ENCODE measurements at places on chromosomes 13 and 19.

GRCh38 chr19:1860042-1860775 is 3.2 kb downstream of the KLF16 start:
- DNase-seq: no peak

- no peak for DNase-seq
Measured at GRCh38 chr19:5166262-5166661, 174.3 kb downstream of the PTPRS start.

DNA sequence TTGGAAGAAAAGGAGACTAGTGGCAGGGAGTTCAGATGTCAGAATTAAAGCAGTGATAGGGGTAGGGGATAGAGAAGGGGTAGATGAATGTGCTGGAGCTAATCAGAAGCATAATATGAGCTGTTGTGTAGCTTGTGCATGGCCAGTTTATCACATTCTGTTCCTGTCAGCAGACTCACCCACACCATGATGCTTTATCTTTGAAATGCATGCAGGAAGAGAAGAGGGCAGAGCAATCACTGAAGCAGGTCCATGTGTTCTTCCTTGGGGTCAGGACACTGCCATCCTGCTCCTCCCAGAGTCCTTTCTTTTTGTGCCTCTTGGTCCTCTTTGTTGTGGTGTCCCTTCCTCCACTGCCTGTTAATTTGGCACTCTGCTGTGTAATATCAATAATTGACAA is 5.8 kb downstream of the CHAMP1 start:
- no peak for DNase-seq

DNA sequence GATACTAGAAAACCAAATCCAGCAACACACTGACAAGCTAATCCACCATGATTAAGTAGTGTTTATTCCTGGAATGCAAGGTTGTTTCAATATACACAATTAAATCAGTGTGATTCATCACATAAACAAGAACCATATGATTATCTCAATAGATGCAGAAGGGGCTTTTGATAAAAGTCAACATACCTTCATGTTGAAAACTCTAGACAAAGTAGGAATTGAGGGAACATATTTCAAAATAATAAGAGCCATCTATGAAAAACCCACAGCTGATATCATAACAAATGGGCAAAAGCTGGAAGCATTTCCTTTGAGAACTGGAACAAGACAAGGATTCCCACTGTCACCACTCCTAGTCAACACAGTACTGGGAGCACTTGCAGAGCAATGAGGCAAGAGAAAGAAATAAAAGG is 213.6 kb upstream of the CSNK1A1L start:
- DNase-seq: no peak

GRCh38 chr13:39864221-39864620 is 208.8 kb downstream of the COG6 start:
- no peak for DNase-seq

GRCh38 chr19:56301155-56301554 is 13.5 kb downstream of the ZSCAN5A start:
- no peak for DNase-seq

- no peak for DNase-seq
Measured at GRCh38 chr13:105788530-105788929, 746.9 kb downstream of the EFNB2 start.

- no peak for DNase-seq
Measured at GRCh38 chr13:67076378-67076777, 153.8 kb downstream of the PCDH9 start.

- DNase-seq: no peak
Measured at GRCh38 chr13:103134271-103134670, 68.1 kb upstream of the SLC10A2 start.

GRCh38 chr19:5786593-5787408 is 2.3 kb upstream of the PRR22 start:
- no peak for DNase-seq

GRCh38 chr19:53131727-53132126 is 983 bp downstream of the ZNF415 start:
- no peak for DNase-seq

DNA sequence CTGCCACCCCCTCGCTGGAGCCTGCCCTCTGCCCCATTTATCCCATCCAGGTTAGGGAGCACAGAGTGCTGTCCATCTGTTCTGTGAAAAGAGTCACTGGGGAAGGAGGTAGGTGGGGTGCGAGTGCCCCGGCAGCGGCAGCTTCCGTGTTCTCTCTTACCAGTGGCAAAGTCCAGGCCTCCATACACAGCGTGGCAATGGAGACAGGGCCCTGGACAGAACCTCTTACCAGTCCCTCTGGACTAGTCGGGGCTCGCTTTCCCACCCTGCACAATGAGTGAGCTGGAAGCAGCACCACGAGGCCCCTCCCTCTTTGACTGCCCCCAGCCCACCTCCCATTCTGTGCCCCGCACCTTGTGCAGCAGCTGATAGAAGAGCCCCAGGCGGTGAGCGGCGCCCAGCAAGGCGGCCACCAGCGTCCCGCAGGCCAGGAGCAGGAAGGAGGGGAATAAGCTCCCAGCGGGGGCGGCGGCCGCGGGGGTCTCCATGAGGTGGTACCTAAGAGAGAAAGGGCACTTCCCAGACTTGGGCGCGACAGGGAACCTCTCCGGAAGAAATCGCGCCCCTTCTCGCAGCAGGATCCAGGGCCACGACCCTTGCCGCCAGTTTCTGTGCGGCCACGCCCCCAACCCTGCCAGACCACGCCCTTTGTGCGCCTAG is 17.5 kb downstream of the SYDE1 start:
- DNase-seq: no peak

GRCh38 chr19:50490411-50490811 is 13.8 kb upstream of the GARIN5A start:
- no peak for DNase-seq

GRCh38 chr13:23718996-23719395 is 148.8 kb downstream of the TNFRSF19 start:
- no peak for DNase-seq

DNA sequence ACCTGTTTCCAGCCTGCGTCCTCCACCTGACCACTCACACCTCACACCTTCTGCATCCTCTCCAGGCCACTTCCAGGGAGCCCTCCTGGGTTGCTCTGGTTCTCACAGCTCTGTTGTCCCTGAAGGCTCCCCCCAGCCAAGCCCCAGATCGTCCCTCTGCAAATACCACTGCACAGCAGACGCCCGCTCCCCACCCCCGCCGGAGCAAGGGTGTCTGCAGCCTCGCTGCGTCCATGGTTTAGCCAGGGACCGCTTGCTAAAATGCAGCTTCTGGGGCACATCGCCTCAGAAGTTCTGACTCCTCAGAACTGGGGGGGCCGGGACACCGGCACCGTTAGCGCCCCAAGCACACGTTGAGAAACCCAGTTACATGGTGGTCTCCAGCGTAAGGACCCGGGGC is 983 bp downstream of the LINGO3 start:
- no peak for DNase-seq

- no peak for DNase-seq
Measured at GRCh38 chr19:33840783-33841182, 44.1 kb downstream of the KCTD15 start.
